ENCODE measurements at places on chromosomes 1 and 21. TPM values are rescaled to one million over a fixed set of nuclear protein-coding genes. Genes with fewer than 3 reads are reported as not detected.

The CR1L gene
- total RNA-seq = 0.44 TPM

The CFAP298 gene
- total RNA-seq = 46.9 TPM

The ERICH3 gene
- total RNA-seq = 0.50 TPM

- DNase-seq = peak; percentile 84
Measured at GRCh38 chr1:26336477-26337205, 17.3 kb downstream of the CRYBG2 start.

The TRNAU1AP gene
- 30.2 TPM for total RNA-seq

DNA sequence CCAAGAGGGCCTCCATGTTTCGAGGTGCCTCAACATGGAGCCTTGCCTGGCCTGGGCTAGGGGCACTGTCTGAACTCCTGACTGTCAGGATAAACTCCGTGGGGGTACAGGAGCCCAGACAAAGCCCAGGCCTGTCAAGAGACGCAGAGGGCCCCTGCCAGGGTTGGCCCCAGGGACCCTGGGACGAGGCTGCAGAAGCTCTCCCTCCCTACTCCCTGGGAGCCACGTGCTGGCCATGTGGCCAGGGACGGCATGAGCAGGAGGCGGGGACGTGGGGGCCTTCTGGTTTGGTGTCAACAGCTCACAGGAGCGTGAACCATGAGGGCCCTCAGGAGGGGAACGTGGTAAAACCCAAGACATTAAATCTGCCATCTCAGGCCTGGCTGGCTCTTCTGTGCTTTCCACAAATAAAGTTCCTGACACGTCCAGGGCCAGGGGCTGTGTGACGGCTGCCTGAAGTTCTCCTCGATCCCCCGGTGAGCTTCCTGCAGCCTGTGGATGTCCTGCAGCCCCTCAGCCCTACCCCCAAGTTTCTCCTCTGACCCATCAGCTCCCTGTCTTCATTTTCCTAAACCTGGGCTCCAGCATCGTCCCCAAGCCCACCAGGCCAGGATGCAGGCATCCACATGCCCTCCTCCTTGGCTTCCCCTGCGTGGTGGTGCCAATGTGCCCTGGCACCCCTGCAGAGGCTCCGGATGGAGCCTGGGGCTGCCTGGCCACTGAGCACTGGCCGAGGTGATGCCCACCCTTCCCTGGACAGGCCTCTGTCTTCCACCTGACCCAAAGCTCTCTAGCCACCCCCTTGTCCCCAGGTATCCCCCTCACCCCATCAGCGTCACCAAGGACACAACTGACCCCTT lies 12.8 kb upstream of the LRRC3 start:
- no peak for DNase-seq

The HFM1 gene
- 1.2 TPM for total RNA-seq

DNA sequence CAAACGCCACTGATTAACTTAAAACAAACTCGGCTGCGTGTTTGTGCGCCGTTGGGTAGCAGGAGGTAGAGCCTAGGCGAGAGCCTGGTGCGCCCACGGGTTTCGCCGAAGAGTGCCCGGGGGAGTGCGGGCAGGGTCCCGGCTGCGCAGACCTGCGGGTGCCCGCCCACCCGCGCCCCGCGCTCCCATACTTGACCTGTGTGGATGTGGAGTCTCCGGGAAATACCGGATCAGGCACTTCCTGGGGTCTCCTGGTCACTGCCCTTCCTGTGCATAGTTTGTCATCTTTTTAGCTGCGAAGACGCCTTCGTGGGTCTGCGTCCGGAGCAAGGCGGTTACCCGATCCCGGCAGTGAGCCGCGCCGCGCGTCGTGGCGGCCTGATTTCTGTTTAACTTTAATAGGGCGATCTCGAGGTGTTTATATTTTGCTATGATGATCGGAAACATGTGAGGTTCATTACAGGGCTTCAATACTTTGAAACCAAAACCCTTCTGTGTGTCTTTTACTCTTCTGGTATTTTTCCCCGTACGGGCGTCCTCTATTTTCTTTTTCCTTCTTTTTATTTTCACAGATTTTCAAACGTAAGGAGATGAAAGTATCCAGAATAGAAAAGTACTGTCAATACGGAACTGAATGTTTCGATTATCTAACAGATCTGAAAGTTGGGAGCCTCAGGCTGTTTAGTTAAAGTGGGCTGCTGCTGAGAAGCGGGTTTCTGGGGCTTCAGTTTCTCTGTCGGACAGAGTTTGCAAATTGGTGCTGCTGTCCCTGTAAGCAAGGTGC lies 15.2 kb downstream of the NR5A2 start:
- DNase-seq = peak; percentile 77

GRCh38 chr1:53110370-53111072 lies 31.9 kb downstream of the SLC1A7 start:
- peak; percentile 66 for DNase-seq

DNA sequence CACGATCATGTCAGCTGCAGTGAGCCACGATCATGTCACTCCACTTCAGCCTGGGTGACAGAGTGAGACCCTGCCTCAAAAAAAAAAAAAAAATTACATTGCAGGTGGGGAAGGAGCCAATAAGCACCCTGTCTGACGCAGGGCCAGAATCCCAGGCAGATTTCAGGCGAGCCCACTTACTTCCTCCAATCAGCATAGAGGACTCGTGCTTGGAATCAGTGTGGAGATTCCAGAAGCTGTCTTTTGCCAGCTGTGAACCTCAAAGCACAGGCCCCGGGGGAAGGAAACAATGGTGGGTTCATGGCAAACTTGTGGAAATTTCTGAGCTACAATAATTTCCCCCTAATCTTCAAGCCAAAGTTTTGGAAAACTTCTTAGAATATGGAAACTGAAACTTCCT lies 178.2 kb upstream of the ZNF644 start:
- no peak for DNase-seq

DNA sequence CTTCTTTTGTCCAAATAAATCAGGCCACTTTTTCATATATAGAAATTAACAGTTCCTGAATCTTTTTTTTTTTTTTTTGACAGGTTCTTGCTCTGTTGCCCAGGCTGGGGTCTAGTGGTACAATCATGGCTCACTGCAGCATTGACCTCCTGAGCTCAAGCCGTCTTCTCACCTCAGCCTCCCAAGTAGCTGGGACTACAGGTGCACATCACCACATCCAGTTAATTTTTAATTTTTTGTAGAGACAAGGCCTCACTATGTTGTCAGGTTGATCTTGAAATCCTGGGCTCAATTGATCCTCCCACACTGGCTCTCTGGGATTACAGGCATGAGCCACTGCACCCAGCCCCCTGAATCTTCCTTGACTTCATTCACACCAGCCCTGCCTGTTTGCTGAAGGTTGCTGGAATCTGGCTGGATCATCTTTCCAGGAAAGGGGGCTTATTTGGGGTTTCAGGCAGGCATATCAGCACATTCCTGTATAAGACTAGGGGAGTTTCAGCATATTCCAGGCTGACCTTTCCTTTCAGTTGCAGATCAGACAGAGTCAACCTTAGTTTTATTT lies 78.2 kb upstream of the ARHGAP29 start:
- no peak for DNase-seq

The SHCBP1L gene
- not detected for total RNA-seq

DNA sequence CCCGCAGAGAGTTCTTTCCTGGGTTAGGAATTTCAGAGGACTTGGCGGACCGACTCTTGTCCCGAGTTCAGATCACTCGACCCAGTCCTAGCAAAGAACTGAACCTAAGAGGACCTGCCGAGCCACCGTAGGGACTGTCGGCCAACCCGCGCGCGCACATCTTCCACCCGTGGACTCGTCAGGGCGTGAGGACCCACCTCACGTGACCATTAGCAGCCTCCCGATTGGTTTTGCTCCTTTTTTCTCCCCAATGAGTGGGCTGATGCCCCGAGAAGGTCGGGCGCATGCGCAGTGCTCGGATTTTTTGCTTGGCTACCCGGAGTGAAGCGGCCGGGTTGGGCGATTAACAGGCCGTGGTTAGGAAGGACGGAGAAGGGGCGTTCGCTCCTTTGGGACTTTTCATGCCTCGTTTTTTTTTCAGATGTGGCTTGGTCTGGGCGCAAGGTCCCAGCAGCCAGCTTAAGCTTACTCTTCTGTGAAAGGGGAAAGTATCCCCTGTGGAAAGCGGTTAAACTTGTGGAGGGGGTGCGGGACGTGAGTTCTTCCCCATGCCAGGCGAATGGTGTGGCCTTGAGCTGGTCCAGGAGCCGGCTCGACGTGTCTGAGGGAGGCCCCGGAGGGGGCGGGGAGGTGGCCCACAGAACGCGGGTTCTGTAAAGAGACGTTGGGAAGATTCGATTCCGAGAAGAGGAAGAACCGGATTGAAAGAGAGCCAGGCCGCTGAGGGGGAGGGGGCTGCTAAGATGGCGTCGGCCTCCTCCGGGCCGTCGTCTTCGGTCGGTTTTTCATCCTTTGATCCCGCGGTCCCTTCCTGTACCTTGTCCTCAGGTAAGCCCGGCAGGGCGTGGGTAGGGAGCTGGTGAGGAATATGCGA lies at the start of gene PIP5K1A:
Gene PIP5K1A, plus strand, starts transcription at position 299 of the 874 bp plus-strand sequence. Its CDS starts 445 bp downstream, at position 744.
- peak; percentile 99 for DNase-seq

- DNase-seq = peak; percentile 63
Measured at GRCh38 chr1:246788895-246789338, 64.7 kb downstream of the SCCPDH start.

The RHD gene
- not detected for total RNA-seq

DNA sequence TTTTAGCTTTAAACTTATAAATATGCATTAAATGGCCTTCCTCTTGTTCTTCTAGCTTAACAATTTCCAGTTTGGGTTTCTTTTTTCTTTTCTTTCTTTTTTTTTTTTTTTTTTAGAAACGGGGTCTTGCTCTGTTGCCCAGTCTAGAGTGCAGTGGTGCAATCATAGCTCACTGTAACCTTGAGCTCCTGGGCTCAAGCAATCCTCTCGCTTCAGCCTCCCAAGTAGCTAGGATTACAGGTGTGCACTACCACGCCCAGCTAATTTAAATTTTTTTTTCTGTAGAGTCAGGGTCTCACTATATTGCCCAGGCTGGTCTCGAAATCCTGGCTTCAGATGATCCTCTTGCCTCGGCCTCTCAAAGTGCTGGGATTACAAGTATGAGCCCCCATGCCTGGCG lies 37.9 kb upstream of the RUNX3 start:
- DNase-seq = no peak
